ENCODE measurements at places on chromosomes 1 and 21. TPM values are rescaled to one million over a fixed set of nuclear protein-coding genes. Genes with fewer than 3 reads are reported as not detected.

TDRD5 gene
- 0.12 TPM for total RNA-seq

ELAVL4 gene
- not detected for total RNA-seq

PRRX1 gene
- not detected for total RNA-seq

BSND gene
- not detected for total RNA-seq

CLDN17 gene
- not detected for total RNA-seq

LRRC8C gene
- 4.4 TPM for total RNA-seq

OR6K3 gene
- total RNA-seq, result not detected

MARCKSL1 gene
- total RNA-seq, result 0.65 TPM

EDN2 gene
- total RNA-seq, result 0.66 TPM

DNA sequence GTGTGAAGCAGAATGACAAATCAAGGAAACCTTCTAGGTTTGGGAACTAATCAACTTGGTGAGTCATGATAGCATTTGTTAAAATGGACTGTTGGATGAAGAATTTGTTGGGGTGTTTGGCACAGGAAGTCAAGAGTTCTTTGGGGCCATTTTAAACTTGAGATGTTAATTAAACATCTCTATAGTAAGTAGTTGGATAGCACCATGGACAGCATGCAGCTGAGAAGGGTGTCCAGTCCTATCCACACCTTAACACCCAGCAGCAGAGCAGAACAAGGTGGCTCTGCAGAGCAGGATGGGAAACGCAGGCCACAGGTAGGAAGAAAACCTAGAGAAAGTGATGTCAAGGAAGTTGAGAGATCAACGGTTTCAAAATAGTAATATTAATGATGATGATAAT is 52.5 kb downstream of the TNR start:
- no peak for DNase-seq

DNA sequence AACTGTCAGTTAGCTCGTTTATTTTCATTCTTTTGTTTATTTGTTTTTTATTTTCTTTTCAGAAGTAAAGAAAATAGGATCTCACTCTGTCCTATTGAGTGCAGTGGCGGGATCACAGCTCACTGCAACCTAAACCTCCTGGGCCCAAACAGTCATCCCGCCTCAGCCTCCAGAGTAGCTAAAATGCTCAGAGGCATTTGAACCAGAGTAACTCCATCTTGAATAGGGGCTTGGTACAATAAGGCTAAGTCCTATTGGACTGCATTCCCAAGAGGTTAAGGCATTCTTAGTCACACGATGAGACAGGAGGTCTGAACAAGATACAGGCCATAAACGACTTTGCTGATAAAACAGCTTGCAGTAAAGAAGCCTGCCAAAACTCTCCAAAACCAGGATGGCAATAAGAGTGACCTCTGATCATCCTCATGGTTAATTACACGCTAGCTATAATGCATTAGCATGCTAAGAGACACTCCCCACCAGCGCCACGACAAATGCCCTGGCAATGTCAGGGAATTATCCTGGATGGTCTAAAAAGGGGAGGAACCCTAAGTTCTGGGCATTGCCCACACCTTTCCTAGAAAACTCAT is 13.1 kb upstream of the COP1 start:
- DNase-seq, result no peak

- no peak for DNase-seq
These were observed 16.6 kb downstream of the CDKN2C start for GRCh38 chr1:50986653-50987052.

GRCh38 chr1:163980394-163980793 is 578.6 kb upstream of the PBX1 start:
- DNase-seq, result no peak

- no peak for DNase-seq
These were observed 7.7 kb upstream of the CD5L start for GRCh38 chr1:157849229-157849875.

DNA sequence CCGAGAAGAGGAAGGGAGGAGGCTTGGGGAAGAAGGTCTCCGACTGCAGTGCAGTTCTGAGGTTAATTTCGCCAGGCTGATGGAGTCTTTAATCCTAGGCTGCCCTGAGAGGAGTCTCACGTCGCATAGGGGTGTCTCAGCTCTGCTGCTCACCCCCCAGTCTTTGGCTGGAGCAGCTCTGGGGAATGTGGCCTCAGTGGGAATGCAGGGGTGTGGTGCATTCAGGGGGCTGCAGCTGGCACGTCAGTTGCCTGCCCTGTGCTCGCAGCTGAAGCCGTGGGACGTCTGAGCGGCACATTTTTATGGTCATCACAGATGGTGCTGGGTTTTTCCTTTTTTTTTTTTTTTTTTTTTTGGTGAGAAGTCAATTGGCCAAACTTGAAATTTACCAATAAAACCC is 38.2 kb downstream of the ACTN2 start:
- no peak for DNase-seq

GRCh38 chr1:171654201-171654941 is 1.9 kb upstream of the MYOC start:
- no peak for DNase-seq

DNA sequence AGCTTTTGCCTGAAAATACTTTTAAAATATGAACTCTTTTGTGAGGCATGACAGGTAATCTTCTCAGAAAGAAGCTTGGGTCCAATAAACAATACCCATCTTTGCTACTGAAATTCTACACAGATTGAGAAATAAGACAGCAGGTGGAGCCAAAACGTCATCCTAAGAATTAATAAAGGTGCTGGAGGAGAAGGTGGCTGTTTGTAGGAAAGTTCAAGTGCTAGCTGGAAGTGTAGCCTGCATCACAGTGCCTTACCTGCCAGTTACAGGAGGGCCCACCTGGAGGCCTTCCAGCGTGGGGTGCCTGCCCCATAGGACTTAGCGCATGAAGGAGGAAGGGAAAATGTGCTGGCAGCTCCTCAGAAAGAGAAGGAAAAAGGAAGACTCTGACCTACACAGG is 93.7 kb downstream of the TTC3 start:
- DNase-seq, result peak; percentile 30

DNA sequence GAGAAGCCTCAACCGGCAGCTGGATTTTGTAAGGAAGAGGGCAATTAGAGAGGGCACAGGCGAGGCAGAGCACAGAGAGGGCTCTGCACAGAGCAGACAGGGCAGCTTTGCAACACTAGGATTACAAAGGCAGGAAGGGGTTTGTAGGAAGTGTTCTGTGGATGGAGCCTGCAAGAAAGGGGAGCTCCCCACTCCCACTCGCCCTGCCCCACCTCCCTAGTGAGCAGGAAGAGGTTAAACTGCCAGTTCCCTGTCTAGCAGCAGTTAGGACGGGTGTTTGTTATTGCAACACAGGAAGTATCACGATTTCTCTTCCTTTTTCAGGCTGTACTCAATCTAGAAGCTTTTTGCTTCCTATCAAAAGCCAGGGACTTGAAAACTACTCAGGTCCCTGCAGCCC is 63.3 kb upstream of the LRRC8D start:
- no peak for DNase-seq

DNA sequence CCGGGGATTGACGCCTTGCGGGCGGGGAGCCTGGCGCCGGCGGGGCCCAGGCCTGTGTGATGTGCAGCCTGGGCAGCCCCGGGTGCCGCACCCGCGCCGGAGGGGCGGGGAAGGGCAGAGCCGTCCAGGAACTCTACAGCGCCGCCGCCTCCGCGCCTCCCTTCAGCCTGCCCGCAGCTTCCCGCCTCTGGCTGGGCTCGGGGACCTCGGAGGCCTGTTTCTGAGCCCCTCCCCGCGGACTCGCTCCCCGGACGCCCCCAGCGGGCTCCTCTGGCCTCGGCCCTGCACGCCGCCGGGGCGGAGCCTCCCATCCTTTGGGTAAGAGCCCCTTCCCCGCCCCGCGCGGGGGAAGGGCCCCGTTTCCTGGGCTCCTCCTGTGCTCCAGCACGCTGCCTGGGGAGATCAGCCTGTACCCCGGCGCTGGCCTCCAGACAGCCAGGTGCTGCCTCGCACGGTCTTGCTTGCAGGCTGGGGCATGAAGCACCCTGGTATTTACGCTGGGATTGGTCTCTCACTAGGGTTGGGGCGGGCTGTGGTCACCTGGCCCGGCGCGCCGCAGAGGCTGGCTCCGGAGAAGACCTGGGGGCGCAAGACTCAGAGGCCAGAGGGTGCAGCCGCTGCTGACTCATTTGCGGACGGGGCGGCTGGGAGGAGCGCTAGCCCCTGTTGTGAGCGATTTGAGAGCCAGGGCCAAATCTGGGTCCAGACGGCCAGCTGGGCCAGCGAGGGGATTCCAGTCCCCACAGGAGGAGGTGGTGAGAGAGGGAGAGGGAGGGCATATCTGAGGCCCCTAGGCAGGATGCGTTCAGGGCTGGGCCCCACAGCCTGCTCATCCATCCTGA is 5.7 kb upstream of the ACOT11 start:
- peak; percentile 95 for DNase-seq

- DNase-seq, result no peak
These were observed 77.8 kb downstream of the LHX9 start for GRCh38 chr1:197994907-197995407.

- no peak for DNase-seq
These were observed 48.5 kb downstream of the RWDD3 start for GRCh38 chr1:95282518-95282895.

DNA sequence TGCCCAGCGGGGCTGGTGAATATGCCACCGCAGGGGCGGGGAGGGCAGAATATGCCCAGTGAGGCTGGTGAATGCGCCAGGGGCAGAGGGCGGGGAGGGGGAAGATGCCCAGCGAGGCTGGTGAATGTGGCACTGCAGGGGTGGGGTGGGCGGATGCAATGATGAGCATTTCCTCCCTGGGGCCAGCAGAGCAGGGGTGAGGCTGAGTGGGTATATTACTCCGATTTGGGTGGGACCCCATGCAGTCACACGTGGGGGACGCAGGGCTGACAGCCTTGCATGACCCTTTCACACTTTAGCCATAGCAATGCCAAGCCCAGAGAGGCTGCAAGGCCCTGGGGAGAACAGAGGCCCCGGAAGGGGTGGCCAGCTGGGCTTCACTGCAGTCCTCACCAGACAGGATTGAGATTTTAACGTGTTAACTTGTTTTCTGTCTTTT is 9.3 kb upstream of the SLX9 start:
- no peak for DNase-seq

DNA sequence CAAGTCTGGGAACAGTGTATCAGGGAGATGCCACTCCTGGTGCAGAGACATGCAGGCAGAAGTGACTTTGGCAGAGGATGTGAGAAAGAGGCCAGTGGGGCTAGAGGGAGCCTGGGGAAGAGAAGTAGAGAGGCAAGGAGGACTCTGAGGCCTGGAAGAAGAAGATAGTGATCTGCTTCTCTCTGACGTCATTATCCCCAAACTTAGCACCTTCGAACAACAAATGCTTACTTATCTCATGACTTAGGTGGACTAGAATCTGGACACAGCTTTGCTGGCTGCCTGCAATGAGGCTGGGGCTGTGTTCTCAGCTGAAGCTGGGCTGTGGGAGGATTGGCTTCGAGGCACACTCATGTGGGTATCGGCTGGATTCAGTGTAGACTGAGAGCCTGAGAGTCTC is 44.5 kb upstream of the ZNF678 start:
- DNase-seq, result no peak
